ENCODE measurements at places on chromosomes 3 and 15. TPM values are rescaled to one million over a fixed set of nuclear protein-coding genes. Genes with fewer than 3 reads are reported as not detected.

CGNL1 gene
- 9.9 TPM for total RNA-seq

- no peaks in the 10 kb centered on the region for H3K36me3 ChIP-seq
- H3K4me3 ChIP-seq: no peak overlapping the region
- no peak for DNase-seq
- H3K27me3 ChIP-seq: no peaks in the 10 kb centered on the region
Observed at GRCh38 chr15:50767332-50767861, 1.9 kb upstream of the SPPL2A start.

DNA sequence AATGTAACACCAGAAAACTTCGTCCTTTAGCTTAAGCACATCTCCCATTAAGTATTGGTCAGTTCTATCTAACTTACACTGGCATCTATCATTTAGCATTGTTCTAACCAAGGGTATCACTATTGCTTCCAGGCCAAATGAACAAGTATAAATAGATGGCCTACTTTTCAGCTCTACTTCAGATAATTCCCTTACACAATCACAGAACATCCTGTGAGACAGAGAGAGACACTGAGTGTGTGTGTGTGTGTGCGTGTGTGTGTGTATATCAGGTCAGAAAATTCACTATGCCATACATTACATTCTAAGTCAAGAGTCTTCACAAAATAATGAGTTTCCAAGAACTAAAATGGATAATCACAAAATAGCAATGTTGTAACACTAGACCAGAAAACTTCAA lies 39.1 kb downstream of the SCAPER start:
- no peaks in the 10 kb centered on the region for H3K27me3 ChIP-seq
- H3K36me3 ChIP-seq: no peaks in the 10 kb centered on the region
- H3K27ac ChIP-seq: no peak overlapping the region
- peaks cover 12% of the 10 kb centered on the region for H3K4me1 ChIP-seq

DNA sequence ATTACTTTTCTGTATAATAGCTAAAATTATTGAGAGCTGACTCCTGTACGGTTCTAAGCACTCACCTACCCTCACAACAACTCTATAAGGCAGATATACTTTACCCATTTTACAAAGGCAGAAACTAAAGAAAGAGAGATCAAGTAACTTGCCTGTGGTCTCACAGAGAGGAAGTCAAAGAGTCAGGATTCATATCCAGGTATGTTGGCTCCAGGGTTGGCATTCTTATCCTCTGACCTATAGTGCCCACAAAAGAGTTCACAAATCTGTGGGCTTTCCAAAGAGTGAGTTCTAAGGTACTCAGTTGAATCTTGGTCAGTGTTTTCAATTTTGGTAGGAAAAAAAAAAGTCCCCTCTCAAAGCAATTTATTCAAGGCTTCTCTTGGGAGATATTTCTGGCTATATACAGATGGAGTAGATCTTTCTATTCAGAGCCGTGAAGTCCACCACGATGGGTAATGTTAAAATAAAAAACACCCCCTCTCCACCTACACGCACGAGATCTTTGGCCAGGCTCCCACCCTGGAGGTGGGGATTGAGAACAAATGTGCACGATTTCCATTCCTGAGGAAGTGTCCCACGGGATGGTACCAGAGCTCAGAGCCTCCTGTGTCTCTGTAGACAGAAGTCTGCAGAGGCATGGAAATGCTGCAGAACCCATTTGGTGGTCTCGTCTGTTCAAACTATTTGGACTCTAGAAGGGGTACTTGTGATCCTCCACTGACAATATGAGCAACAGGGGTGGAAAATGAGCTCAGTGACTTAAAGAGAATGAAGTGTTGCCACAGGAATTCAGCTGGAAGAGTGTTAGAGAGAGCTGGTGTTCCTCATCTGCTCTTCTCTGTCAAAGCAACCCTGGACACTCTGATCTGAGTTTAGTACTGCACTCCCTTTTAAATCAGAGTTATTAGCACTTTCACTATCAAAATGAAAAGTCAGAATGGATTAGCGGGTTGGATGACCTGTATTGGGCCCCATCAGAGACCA lies 212.1 kb upstream of the EIF1B start:
- H3K27me3 ChIP-seq: no peaks in the 10 kb centered on the region
- no peak overlapping the region for H3K27ac ChIP-seq
- no peak overlapping the region for H3K4me3 ChIP-seq
- no peaks in the 10 kb centered on the region for H3K4me1 ChIP-seq
- H3K36me3 ChIP-seq: no peaks in the 10 kb centered on the region

Measured in esophagus muscularis mucosa (tissue), 4 donors.